DND-41 (cell line): ENCODE measurements at places on chromosomes 7 and 10.

DNA sequence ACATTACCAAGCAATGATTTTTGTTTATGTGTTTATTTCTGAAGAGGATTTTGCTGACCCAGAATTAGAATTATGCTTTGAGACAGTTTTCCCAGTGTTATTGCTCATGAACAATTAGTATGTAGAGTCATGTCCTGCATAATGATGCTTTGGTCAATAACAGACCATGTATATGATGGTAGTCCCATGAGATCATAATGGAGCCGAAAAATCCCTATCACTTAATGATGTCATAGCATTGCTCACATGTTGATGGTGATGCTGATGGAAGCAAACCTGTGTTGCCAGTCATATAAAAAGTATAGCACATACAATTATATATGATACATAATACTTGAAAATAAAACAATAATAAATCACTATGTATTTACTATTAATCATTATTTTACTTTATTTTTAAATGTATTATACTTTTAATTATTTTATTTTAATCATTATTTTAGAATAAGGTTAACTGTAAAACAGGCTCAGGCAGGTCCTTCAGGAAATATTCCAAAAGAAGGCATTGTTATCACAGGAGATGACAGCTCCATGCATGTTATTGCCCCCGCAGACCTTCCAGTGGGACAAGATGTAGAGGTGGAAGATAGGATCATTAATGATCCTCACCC is 33.5 kb downstream of the AHR start:
- DNase-seq = no peak

DNA sequence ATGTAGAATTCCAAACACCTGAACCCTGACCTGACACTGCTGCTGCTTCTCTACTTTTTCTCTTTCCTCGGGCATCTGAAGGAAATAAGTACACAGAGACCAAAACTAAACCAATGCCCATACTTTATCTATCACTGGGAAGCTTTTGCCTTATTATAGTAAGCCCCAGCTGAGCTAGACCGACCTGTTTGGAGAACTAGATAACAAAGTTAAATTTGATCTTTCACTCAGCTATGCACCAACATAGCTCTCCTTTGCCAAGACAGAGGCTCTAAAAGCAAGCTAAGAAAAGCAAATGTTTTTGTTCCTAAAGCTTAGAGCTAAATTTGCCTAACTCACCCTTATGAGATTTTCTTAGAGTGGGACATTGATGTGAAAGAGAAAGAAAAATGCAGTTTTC is 39.1 kb downstream of the NHLRC2 start:
- no peak for DNase-seq

GRCh38 chr7:124667312-124668153 is 98.1 kb downstream of the GPR37 start:
- DNase-seq = no peak

DNA sequence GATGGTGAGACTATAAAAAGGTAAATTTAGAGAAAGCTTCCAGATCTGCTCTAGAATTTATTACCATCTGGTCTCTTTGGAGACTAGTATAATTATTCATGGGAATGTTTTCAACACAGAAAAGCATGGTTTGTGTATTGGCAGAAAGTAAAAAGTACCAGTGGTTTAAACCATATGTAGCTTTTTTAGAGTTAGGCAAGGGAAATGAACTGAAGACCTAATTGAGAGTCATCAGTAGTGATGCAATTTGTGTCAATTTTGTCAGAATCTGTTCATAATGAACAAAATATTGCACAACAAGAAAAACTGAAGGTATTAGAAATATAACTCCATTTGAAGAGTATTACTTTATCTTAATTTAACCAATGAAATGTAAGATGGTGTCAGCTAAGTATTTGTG is 181.4 kb downstream of the ADK start:
- DNase-seq = no peak

DNA sequence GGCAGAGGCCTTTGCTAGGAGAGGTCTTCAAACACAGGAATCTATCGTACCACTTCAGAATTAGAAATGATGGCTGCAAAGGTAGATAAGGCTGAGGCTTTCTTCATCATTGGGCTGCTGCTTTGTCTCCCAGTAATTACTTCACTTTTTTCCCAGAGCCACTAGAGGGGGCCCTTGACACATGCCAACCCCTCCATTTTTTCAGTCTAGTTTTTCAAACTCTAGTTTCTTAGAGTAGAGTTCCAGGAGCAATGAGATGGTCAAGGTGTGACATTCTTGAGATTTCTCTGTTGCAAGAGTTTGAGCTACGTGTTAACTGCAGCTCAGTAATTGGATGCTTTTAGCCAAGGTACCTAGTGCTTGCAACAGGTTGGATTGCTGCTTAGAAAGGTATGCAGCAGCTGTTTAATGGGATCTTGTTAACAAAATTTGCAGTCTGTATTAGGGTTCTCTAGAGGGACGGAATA is 33.8 kb upstream of the RBM20 start:
- DNase-seq = peak; percentile 52
